ENCODE measurements at places on chromosomes 1 and 21.
A peak's percentile ranks its signal among the peaks of the same experiment; 100 is the strongest.

- DNase-seq = no peak
These were observed 29.4 kb downstream of the HMGB4 start for GRCh38 chr1:33893147-33893830.

- DNase-seq = no peak
These were observed 80.7 kb downstream of the TBX15 start for GRCh38 chr1:118907466-118907865.

- no peak for DNase-seq
These were observed 34.6 kb upstream of the LPGAT1 start for GRCh38 chr1:211865180-211865579.

GRCh38 chr21:44567481-44568171, 5.9 kb upstream of the KRTAP10-4 start:
- no peak for DNase-seq

GRCh38 chr1:36115931-36116330, 9.1 kb downstream of the COL8A2 start:
- no peak for DNase-seq

DNA sequence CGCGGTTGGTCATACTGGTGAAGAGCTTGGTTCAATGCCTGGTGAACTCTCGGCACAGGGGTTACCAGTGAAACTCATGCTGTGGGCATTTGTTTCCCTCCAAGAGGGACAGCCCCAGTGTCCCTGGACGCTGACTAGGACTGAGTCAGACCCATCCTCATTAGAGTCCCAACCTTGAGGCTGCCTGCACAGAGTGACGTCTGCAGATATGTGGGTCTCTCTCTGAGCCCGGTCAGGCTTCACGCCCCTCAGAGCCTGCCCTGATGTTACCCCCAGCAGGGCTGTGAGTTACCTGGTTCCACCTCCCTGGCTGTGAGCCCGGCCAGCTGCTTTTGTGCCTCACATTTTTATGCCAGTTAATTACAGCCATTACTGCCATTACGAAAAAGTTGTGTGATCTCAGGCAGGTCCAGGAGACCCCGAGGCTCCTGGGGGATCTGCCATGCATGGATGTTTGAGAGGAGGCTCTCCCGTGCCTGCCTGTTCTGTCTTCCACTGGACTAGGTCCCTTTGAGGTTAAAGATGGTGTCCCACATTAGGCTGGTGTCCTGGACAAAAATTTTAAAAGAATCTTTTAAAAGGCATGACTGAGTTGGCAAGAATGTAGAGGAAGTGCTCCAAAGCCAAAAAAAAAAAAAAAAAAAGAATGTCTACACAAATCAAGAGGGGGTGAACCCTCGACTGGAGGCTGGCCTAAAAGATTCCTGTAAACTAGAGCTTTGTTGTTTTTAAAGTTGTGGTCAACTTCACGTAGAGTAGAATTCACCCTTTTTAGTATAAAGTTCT, 36.6 kb upstream of the PADI1 start:
- peak; percentile 24 for DNase-seq

DNA sequence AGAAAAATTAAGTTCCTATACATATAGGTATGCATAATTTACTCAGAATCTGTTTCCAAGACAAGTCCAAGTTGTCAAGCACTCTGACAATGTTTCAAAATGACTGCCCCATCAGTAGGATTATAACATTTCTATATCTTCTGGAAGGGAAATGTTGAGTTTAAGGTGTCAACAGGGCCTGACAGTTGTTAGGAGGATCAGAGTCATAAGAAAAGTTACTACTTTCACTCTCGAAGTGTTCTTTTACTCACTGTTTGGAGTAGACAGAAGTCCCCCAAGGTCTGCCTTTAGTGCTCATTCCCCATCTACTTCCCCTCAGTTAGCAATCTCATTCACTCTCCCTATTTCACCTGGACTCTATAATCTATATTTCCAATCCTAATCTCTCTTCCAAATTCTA, 20.6 kb upstream of the MAGI3 start:
- no peak for DNase-seq

DNA sequence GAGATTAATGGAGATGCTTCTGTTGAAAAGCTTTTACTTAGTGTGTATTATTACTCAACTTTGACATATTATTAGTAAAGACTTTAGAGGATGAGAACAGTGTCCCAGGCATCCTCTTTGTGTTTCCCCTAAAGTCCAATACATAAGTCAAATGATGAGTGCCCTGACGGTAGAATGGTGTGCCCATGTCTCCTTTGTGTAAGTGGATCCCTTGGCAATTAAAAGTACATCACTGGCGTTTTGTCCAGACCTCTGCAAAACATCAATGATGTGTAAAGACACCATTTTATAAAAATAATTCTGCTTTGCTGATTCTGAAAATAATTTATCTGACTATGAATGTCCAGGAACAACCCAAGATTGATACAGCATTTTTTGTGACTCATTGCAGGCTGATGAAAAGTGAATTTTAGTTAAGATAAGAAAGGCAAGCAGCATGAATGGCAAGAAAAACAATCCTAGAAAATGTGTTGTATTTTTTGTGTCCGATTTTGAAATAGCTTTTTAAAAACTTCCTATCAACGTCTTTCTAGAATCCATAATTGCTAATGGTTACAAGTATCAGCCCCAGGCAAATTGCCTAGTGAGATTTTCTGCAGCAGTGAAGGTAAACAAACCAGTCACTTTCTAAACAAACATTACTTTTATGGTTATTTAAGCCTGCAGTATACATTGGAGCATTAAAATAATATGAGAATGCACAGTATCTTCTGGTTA, 251.5 kb downstream of the PTPRC start:
- DNase-seq = no peak

DNA sequence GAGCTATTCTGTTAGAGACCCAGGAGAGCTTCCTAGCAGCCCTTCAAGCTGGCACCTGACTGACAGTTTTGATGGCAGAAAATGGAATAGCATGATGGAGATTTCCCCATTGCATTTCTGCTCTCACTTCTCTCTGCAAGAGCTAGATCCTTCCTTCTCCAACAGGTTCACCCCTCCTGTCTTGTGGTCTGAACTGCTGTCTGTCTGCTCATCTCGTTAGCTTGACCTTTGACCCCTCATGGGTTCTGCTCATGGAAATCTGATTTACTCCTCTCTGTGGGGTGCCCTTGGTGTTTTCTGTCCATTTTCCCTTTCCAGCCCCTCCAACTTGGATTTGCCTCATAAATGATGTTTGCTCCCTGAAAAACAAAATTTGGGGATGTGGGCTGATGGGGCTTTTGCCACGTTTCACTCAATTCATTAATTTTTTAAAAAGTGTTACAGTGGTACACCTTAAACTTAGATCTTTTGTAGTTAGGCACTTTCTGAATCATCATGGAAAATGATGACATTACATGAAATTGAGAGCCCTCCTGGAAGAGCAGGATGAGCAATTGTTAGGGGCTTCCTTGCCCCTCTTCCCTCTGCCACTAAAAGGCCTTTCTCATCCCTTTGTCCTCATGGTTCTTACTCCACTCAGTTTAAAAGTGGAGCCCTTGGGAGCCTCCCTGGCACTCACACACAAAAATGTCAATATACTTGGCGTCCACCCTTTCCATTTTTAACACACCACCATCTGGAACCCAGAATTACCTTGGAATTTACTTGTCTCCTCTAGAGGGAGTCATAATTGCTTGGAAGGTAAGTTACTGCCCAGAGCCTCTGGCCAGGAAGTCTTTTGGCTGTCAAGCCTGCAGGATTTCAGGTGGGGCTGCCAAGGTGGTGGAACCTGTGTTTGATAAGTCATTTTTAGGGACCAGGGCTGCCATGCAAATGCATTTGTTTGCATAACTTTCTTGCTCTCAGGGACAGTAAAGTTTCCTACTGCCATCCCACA, 31.9 kb upstream of the IL19 start:
- no peak for DNase-seq

GRCh38 chr1:110508028-110508940, 10.7 kb downstream of the KCNA10 start:
- no peak for DNase-seq

All from breast epithelium (tissue), 4 donors.